ENCODE measurements at places on chromosomes 2 and 18. TPM values are rescaled to one million over a fixed set of nuclear protein-coding genes. Genes with fewer than 3 reads are reported as not detected.

The LMAN1 gene
- 59.1 TPM for total RNA-seq

The UCN gene
- 2.2 TPM for total RNA-seq

The FTCDNL1 gene
- 1.9 TPM for total RNA-seq

The TNFRSF11A gene
- total RNA-seq: 4.0 TPM

The TMEM247 gene
- total RNA-seq: not detected

The UGT1A1 gene
- total RNA-seq: not detected

The NEU2 gene
- not detected for total RNA-seq

The SIX3 gene
- total RNA-seq: not detected

The PDE11A gene
- total RNA-seq: not detected

The DLGAP1 gene
- total RNA-seq: not detected

The KANSL1L gene
- total RNA-seq: 2.6 TPM

The L3MBTL4 gene
- not detected for total RNA-seq

The CNGA3 gene
- total RNA-seq: not detected

The STRN gene
- 38.1 TPM for total RNA-seq

DNA sequence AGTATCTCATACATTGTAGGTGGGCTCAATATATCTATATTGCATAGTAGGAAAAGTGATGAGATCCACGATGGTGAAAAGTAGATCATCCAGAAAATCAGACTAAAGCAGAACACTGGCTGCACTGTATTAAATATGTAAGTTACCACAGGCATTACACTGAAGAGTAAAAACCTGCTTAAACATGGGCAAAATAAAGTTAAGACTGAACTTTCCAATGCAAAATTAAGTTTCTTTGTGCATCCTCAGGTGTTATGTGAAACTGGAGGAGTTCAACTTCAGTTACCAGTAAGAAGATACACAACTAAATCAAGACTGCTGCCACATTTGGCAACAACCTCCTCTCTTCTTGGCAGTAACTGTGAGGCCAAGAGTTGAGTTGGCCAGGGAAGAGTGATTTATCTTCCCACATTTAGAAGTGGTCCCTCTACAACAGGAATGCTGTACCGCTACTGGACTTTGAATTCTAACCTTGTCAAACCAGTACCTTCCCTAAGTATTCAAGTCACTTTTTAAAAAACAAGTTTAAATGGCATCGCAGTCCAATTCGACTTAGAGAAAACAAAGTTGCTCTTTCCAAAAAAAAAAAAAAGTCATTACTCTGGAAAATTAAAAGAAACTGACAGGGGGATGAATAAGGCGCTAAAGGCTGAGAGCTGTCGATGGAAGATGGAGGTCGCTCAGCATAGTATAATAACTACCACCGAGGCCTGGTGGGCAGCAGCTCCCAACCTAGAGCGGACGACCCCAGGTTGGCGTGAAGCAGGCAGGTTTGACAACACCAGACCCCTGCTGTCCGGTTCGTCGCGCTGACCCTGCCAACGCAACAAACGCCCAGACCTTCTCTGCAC lies 1.1 kb downstream of the MAP4K3 start:
- peak; percentile 24 for DNase-seq

- DNase-seq: no peak
These were observed 1.2 kb downstream of the NEMP2 start for GRCh38 chr2:190533175-190533967.

- DNase-seq: no peak
These were observed 16.0 kb upstream of the CAB39 start for GRCh38 chr2:230696670-230697069.

GRCh38 chr2:237895544-237896506 lies 36.4 kb downstream of the RAMP1 start:
- DNase-seq: no peak

DNA sequence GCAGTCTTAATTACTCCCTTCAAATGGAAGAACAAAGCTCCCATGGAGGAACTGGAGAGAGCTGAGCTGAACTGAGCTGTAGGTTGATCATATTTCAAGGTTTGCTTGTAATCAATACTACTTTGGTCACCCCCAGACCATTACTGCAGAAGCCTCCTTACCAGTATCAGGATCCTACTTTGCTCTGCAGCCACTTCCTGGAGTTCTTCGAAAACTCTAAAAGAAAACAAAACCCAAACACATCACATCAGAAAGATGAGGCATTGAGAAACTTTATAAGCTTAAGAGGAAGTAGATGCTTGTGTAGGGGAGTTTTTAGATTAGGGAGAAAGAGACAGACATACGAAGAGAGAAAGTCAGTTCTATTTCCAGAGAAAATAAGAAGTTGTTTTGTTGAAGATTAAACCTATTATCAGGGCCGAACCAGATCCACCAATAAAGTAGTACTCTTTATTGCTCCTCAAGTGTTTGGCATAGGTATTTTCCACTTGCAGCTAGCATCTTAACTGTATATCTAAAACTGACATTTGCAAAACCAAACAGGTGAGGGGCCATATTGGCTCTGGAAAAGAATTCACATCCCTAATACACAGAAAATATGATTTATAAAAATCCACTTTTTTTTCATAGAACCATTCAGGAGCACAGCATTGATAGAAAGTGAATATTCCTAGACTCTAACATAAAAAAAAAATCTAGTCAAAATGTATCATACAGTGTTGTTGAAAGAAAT lies 166.9 kb upstream of the KLF7 start:
- DNase-seq: no peak

DNA sequence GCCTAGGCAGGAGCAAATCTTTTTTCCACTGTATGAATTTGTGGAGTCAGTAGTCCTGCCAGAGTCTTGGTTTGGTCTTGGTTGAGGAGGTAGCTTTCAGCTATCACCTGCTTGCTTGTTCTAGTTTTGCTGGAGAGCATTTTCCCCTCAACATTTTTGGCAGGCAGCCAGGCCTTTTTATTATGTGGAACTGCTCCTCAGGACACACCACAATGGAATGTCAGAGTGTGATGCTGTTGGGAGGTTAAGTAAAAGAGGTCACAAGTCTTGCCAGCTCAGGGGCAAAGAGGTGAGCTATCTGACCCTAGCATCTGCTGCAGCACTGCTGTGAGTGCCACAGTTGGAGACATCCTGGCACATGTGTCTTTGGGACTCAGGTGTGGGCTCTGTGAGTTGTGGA lies 258.0 kb downstream of the CNTNAP5 start:
- DNase-seq: no peak

DNA sequence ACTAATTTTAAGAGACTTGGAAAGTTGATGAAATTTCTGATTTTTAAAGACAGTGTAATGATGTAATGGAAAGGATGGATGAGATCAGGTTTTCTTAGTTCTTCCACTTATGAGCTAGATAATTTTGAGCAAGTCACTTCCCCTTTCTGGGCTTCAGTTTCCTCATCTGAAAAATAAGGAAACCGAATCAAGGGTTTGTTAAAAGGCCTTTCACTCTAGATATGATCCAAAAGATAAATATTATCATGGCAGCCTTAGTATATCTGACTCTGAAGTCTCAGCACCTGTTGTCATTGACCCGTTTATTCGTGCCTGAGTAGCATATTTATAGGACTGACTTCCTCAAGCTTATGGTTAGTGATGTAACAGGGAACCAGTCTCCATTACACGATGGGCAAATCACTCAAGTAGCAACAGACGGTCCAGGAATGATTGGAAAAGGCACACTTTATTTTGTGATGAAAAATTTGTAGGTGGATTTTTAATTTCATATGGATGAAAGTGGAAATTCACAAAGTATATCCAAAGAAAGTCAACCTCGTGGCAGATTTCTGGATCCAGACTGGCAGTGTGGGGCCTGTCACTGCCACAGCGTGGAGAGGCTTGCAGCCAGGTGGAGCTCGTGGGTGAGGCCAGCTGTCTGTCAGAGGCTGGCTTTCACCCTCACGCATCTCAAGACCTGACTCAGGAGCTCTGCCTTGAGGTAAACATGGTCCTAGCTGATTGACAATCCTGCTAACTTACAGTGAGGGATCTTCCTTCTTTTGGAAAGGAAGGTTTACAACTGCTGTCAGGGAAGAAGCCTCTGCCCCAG lies 137.9 kb upstream of the CXCR4 start:
- no peak for DNase-seq

DNA sequence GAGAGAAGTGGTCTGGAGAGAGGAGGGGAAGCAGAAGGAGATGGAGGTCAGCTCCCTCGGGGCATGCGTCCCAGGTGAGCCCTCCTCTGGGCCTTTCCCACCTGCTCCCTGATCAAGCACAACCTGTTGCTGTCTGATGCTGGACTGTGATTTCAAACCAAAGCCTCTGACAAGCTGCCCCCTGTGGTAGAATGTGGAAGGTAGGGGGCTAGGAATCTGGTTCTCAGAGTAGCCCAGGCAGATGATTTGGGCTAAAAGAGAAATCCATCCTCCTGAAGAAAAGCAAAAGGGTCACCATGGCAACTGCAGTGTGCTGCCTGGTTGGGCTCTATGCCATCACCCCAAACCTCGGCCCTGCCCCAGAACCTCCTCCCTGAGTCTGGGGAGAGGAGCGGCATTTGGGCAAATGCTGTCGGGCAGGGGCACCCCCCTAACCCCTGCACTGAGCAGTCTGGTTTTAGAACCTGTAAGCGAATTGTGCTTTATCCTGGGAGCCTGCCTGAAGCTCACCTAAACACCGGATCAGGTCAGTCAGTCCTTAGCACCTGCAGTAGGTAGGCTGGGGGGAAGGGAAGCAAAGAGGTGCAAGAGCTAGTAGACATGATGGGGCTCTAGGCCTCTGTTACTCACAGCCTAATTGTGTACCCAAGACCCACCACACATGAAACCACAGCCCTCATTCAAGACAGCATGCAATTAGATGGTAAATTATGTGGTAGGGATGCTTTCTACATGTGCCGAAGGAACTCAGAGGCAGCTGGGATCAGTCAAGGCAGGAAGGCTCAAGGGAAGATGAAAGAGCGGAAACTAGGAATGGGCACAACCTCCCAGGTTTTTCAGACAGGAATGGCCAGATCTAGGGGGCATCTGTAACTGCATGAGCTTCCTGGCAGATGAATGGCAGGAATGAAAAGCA lies 83.5 kb downstream of the DNMT3A start:
- DNase-seq: no peak

DNA sequence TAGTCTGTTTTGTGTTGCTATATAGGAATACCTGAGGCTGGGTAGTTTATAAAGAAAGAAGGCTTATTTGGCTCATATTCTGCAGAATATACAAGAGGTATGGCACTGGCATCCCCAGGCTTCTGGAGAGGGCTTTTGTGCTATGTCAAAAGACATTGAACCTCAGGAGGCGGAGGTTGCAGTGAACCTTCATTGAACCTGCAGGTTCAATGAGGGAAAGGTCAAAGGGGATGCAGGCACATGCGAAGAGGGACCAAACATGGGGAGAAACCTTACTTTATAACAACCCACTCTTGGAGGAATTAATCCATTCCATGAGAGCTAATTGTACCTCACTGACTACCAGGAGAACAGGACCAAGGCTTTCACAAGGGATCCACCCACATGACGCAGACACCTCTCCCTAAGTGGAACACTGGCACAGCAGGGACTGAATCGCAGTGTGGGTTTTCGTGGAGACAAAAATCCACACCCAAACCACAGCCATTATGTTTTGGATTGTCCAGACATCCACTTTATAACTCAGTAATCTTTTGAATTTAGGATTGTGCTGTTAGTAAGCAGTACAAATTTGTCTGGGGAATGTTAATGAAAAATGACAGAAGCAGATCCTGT lies 4.1 kb upstream of the SERPINB8 start:
- DNase-seq: no peak

GRCh38 chr2:43070030-43070429 lies 156.4 kb downstream of the ZFP36L2 start:
- no peak for DNase-seq

DNA sequence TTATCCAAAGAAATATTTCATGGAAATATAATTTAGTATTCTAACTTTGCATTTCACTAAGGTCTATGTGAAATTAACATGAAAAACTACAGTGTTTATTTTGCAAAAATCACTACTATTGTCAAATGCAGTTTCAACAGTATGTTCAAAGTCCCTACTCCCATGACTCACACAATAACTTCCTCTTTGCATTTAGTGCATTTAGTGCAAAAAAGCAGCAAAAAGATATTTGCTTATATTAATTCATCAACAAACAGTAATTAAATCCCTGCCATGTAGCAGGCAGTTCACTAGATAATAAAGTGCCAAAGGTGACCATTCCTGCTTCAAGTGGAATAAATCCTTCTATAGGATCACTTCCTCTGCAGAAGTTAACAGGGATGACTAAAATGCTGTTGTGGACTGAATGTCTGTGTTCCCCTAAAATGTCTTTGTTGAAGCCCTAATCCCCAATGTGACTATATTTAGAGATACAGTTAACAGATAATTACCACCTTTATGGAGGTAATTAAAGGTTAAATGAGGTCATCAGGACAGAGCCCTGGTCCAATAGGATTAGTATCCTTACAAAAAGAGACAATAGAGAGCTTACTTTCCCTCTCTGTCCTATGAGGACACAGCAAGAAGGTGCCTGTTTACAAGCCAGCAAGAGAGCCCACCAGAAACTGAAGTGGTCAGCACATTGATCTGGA lies 61.7 kb downstream of the STK39 start:
- DNase-seq: no peak

GRCh38 chr2:235577404-235578330 lies 83.8 kb downstream of the AGAP1 start:
- no peak for DNase-seq

- DNase-seq: no peak
These were observed 294.1 kb downstream of the PDE11A start for GRCh38 chr2:177778472-177778871.

DNA sequence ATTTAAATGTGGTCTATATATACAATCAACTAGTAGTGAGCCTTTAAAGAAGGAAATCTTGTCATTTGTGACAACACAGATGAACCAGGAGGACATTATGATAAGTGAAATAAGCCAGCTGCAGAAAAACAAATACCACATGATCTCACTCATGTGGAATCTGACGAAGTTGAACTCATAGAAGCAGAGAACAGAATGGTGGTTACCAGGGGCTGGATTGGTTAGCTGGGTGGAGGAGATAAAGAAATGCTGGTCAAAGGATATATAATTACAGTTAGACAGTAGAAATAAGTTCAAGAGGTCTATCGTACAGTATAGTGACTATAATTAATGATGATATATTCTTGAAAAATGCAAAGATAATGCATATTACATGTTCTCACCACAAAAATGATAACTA lies 267.9 kb downstream of the FBXO15 start:
- DNase-seq: no peak

DNA sequence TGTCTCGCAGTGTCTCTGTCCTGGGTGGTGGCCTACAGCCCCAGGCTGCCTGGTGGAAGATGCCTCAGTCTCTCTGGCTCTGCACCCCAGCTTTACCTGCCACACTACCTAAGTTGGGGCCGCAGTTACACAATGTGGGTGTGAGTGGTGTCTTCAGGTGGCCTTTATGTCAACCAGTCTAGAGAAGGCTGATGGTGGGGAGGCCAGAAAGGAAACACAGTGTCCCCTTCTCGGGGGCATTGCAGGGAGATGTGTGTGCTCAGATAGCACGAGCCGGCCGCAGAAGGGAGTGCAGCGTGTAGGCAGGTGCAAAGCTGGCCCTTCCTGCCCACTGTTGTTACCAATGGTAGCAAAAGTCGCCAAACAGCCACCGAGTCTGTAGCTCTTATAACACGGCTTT lies 216.1 kb downstream of the SH3RF3 start:
- DNase-seq: no peak
